ENCODE measurements at places on chromosomes 7 and 10.

GRCh38 chr10:132554991-132555647 is 17.5 kb downstream of the INPP5A start:
- no peak for DNase-seq

GRCh38 chr10:128657548-128657947 is 531.3 kb upstream of the MKI67 start:
- no peak for DNase-seq

DNA sequence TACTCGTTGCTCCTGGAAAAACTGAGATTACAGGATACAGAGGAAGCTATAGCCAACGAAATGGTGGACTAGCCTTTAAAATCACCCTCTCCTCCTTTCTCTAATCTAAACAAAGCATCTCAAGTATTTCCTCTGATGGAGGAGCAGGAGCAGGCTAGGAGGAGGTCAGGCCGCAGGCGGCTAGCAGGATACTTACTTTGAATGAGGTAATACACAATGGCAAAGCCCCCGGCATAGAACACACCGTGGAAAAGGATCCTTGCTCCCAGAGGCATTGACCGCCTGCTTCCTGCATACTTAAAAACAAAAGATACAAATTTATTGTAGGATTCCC is 64.4 kb downstream of the STK17A start:
- no peak for DNase-seq

DNA sequence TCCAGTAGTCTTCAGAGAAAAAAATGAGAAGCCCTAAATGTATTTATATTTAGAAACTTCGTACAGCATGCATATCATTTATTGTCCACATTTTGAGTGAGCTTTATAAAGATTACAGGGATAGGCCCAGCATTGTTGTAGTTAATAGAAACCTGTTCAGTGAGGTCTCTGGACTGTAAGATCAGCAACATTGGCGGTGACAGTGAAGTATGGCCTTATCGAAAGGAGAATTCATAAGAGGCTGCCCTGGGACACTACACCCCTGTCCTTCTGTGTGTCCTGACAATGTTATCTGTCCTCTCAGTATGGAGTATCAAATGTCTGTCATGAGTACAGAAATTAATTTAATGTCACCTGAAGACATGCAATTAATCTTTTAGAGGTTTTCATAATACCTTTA is 57.2 kb downstream of the SHH start:
- no peak for DNase-seq

DNA sequence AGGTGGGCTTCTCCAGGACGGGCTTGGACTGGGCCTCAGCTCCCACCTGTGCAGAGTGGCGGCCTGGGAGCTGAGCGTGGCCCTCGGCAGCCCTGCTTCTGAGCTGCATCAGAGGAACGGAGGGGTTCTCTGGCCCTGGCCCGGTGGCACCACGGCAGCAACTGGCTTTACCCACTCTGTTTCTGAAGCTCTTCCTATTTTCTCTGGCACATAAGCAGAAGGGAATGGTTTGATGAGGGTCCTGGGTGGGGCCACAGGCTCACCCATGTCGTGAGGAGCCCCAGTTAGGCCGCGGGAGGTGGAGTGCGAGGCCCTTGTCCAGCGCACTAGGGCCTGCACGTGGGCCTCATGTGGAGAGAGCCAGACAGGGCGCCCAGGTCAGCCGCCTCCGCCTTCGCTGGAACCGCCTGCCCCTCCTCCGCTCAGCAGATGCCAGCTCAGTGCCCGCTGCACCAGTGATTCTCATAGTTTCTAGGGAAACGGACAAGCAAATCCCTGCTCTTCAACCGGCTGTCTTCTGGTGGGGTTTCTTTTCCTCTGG is 284.0 kb downstream of the CELF2 start:
- DNase-seq, result no peak

- no peak for DNase-seq
Measured at GRCh38 chr10:123027861-123028260, 19.1 kb downstream of the ACADSB start.

DNA sequence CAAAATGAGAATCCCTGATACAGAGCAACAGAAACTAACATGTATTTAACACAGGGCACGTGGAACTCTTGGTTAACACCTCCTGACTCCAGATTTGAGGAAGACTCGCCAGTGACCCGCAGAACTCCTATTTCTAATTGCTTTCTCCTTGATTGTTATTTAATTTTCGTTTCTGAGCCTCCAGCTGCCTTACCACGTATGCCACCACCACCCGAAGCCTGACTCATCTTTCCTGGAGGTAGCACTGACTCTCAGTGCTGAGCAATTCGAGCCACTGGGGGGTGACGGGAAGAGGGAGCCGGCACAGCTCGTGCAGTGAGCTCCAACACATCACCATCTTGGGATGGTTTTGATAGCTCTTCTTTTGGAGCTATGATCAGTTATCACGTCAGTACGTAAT is 273.9 kb upstream of the MGMT start:
- DNase-seq, result no peak
